ENCODE measurements at places on chromosomes 13 and 19. TPM values are rescaled to one million over a fixed set of nuclear protein-coding genes. Genes with fewer than 3 reads are reported as not detected.

Gene COX7A1
- total RNA-seq = 1,384 TPM

Gene ZNF490
- total RNA-seq = 4.4 TPM

Gene IZUMO1
- 0.29 TPM for total RNA-seq

Gene PTH2
- not detected for total RNA-seq

Gene NOTCH3
- 35.4 TPM for total RNA-seq

Gene ZNF761
- 5.4 TPM for total RNA-seq

Gene ZNF350
- total RNA-seq = 7.2 TPM

Gene ZNF524
- total RNA-seq = 14.1 TPM

Gene TMIGD2
- 0.29 TPM for total RNA-seq

Gene TEX29
- 0.41 TPM for total RNA-seq

Gene KCNRG
- not detected for total RNA-seq

Gene RFPL4AL1
- total RNA-seq = not detected

Gene IL11
- not detected for total RNA-seq

Gene ZNF677
- total RNA-seq = 24.2 TPM

Gene GNG7
- total RNA-seq = 19.8 TPM

Gene TLE6
- total RNA-seq = 1.9 TPM

Gene FLT1
- total RNA-seq = 49.5 TPM

Gene SIGLEC5
- 0.81 TPM for total RNA-seq

Gene TGFB1
- 29.3 TPM for total RNA-seq

Gene ETV2
- total RNA-seq = 0.29 TPM

Gene LRRC25
- total RNA-seq = 4.9 TPM

Gene PSG1
- not detected for total RNA-seq

Gene SPACA7
- not detected for total RNA-seq

Gene CDC42EP5
- total RNA-seq = 25.0 TPM

Gene KIR3DL2
- total RNA-seq = not detected

Gene RNF17
- not detected for total RNA-seq

Gene UGGT2
- total RNA-seq = 17.0 TPM

Gene HIPK4
- total RNA-seq = 0.10 TPM

Gene FBL
- 67.7 TPM for total RNA-seq

Gene METTL21C
- not detected for total RNA-seq

Gene TGFBR3L
- total RNA-seq = 13.6 TPM

Gene LPAR6
- 15.0 TPM for total RNA-seq

Gene NDUFA7
- 65.3 TPM for total RNA-seq

Gene ZNF8
- total RNA-seq = 4.4 TPM

Gene SLC25A23
- 58.8 TPM for total RNA-seq

Gene ICAM3
- total RNA-seq = 25.3 TPM

Gene TTC9B
- not detected for total RNA-seq

Gene MYADM
- 106 TPM for total RNA-seq

All from left cardiac atrium (tissue), 4 donors.